ENCODE measurements at places on chromosomes 7 and 10.
A peak's percentile ranks its signal among the peaks of the same experiment; 100 is the strongest.

DNA sequence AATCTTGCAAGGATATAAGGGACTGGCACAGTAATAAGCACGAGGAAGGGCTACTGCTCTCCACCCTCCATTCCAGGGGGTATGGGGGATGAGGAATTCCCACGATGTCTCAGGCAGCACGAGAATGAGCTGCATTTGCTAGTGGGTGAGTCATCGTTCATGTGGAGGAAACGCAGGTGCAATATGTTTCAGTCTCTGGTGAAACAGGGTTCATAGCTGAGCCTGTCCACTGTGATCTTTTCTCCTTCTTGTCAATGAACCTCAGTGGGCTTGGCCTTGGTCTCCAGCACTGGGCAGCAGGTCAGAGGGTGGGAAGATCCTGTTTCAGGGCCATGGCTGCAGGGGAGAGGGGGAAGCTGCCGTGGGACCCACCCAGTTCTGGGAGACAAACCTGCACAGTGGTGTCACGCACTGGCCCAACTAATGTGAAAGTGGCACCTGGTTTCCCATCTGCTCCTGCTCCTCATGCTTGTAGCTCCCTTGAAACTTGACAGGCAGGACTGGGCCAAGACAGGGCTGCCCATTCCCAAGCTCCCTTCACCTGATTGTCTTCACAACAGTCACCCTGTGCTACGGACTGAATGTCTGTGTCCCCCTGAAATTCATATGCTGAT, 181.9 kb downstream of the USP6NL start:
- DNase-seq = no peak

- no peak for DNase-seq
These were observed 701 bp downstream of the MTPAP start for GRCh38 chr10:30348378-30348776.

GRCh38 chr7:111806232-111806631, 243.9 kb upstream of the IMMP2L start:
- DNase-seq = no peak

DNA sequence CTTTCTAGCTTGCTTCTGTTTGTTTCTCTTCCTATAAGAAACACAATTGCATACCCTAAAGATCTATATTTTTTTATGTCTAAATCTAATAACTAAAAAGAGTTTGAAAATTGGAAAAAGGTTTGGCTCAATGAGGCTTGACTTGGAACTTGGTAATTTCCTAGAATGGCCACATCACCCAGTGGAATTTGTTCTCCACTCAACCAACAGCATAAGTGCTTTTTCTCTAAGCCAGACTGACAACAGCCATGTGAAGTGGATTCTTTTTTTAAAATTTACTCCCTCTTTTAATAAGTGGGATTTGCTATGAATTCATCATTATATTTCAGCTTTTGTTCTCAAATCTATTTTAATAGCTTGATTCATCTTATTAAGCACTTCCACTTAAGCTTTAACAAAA, 33.8 kb downstream of the GBF1 start:
- no peak for DNase-seq

DNA sequence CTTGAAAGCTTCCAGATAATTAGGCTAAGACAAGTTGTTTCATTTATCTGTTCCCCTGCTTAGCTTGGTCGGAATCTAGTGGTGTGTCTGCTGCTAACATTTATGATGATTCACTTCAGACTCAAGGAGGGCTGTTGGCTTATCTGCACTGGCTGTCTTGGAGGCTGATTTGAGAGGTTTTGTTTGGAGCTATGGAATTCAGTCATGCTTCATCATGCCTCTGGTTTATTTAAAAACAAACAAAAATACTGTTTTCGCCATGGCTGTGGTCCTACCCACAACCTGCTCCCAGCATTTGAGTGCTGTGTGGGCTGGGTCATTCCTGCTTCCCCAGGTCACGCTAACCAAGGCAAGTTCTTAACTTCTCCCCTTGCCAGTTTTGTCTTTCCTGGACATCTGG, 11.7 kb upstream of the ARPC1B start:
- DNase-seq = no peak

DNA sequence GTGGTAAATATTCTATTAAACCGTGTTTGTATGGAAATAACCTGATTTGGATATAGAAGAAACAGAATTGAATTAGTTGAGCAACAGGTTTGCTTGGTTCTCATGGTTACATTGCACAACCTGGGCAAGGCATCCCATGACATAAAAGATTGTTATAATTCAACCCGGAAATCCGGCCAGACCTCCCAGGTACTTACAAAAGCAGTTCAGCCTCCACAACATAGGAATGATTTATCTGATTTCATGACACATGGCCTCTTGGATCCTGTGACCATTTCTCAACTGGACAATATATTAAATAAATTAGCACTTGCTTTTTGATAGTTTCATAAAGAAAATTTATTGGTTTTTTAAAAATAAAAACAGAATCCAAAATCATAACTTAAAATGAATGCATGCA, 55.1 kb upstream of the PTPN12 start:
- no peak for DNase-seq

GRCh38 chr10:3887885-3888476, 103.0 kb upstream of the KLF6 start:
- peak; percentile 31 for DNase-seq

DNA sequence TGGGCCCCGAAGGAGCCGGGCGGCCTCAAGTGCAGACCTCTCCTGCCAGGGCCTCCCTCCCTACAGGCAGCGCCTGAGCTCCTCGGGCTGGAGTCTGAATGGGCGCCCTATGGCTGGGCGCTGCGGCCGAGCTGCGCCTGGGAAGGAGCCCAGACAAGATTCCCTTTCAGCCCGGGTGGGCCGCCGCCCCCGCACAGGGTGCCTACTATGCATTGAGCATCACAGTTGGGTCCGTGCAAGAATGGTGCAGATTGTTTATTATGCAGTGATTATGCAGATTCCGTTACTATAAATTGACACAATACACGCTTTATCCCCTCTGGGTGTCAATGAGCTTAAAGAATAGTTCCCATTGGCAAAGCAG, 77.2 kb upstream of the PDGFA start:
- no peak for DNase-seq

Data from stimulated activated CD8-positive, alpha-beta memory T cell treated with anti-CD3 and anti-CD28 coated beads, Interleukin-15, amount 100 ng/mL, for 4 hours (primary cell).